GM23248 (cell line): ENCODE measurements at places on chromosomes 5 and 9. TPM values are rescaled to one million over a fixed set of nuclear protein-coding genes. Genes with fewer than 3 reads are reported as not detected.

The FBP2 gene
- total RNA-seq: not detected in 2 replicates

The MPDZ gene
- 29.2 and 31.9 TPM in 2 replicates for total RNA-seq

The HCN1 gene
- not detected in 2 replicates for total RNA-seq

- H3K4me1 ChIP-seq: no peaks in the 10 kb centered on the region
- DNase-seq: no peak
- peaks cover 18% of the 10 kb centered on the region for H3K27me3 ChIP-seq
These were observed 51.6 kb downstream of the F2RL2 start for GRCh38 chr5:76571559-76571958.

DNA sequence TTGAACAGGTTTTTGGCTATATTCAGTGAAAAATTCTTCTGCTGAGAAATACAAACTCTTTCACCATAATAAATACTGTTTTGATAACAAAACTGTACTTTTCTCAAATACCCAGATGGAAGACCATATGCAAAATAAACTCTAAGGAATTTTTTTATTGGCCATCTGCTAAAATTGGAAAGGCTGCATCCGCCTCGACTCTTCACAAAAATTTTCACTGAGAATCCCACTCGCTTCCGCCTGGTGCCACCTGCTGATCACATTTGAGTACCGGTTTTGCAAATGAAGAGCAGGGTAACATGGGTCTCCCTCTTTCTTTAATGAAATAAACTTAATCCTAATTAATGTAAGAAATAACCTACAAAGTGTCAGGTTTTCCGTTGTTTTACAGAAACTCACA, 76.4 kb downstream of the TTLL11 start:
- DNase-seq: no peak
- H3K27me3 ChIP-seq: no peaks in the 10 kb centered on the region
- H3K4me1 ChIP-seq: peaks cover 12% of the 10 kb centered on the region
- no peak overlapping the region for H3K27ac ChIP-seq
- no peaks in the 10 kb centered on the region for H3K36me3 ChIP-seq
- no peak overlapping the region for H3K4me3 ChIP-seq

DNA sequence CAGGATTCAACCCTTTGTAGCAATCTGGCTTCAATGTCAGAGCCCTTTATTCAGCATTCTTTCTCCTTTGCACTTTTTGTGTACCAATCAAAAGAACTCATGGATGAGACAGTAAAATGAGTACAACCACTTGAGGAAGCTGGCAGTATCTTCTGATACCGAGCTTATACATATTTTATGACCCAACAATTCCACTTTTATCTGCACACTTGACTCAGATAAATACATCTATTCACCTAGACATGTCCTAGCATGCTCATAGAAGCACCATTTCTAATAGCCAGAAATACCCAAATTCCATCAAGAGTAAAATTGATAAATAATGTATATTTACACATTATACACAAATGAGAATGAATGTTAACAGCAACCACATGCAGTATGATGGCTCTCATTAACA, 111.2 kb upstream of the PTGER4 start:
- H3K27me3 ChIP-seq: no peaks in the 10 kb centered on the region
- no peaks in the 10 kb centered on the region for H3K36me3 ChIP-seq
- H3K4me3 ChIP-seq: no peak overlapping the region

DNA sequence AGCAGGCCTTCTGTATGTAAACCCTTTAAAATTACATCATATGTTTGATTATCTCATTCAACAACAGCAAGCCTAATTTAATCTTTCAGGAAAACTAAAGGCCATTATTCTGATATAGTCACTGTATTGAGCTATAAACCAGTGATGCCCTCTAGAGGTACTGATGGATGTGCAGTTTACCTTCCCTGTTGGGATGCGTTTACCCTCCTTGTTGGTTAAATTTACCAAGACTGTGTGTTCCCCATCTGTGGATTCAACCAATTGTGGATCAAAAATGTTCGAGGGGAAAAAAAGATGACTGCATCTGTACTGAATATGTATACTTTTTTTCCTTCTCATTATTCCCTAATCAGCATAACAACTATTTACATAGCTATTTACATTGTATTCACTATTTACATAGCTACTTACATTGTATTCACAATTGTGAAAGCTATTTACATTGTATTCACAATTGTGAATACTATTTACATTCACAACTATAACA, 3.7 kb upstream of the BAAT start:
- H3K4me1 ChIP-seq: peaks cover 1% of the 10 kb centered on the region; the same call in 1 of the 2 replicates
- peaks cover 12% of the 10 kb centered on the region for H3K36me3 ChIP-seq
- DNase-seq: peak; percentile 30
- H3K27ac ChIP-seq: no peak overlapping the region

- H3K36me3 ChIP-seq: no peaks in the 10 kb centered on the region
- H3K4me3 ChIP-seq: no peak overlapping the region
- H3K27ac ChIP-seq: peak overlapping the region; percentile 39
These were observed 324.5 kb downstream of the SLIT3 start for GRCh38 chr5:168976311-168976970.

GRCh38 chr9:96080364-96080763, 204.9 kb downstream of the ERCC6L2 start:
- no peak overlapping the region for H3K4me3 ChIP-seq
- no peaks in the 10 kb centered on the region for H3K4me1 ChIP-seq
- H3K36me3 ChIP-seq: no peaks in the 10 kb centered on the region
- H3K27me3 ChIP-seq: no peaks in the 10 kb centered on the region
- DNase-seq: peak; percentile 10

GRCh38 chr9:106127776-106128175, 433.4 kb downstream of the TMEM38B start:
- H3K36me3 ChIP-seq: no peaks in the 10 kb centered on the region
- H3K27ac ChIP-seq: no peak overlapping the region
- H3K4me1 ChIP-seq: no peaks in the 10 kb centered on the region
- no peak for DNase-seq
- no peak overlapping the region for H3K4me3 ChIP-seq

GRCh38 chr5:142245786-142246185, 79.0 kb downstream of the SPRY4 start:
- DNase-seq: peak; percentile 22
- H3K4me3 ChIP-seq: no peak overlapping the region
- no peaks in the 10 kb centered on the region for H3K36me3 ChIP-seq
- peak overlapping the region; percentile 10; the same call in 1 of the 2 replicates for H3K27ac ChIP-seq

GRCh38 chr9:93676310-93677047, 100.1 kb downstream of the PHF2 start:
- no peak for DNase-seq
- no peak overlapping the region for H3K4me3 ChIP-seq

- no peak overlapping the region for H3K27ac ChIP-seq
- DNase-seq: no peak
- no peaks in the 10 kb centered on the region for H3K4me1 ChIP-seq
- no peak overlapping the region for H3K4me3 ChIP-seq
- H3K36me3 ChIP-seq: no peaks in the 10 kb centered on the region
- H3K27me3 ChIP-seq: no peaks in the 10 kb centered on the region
These were observed 185.0 kb downstream of the GAPVD1 start for GRCh38 chr9:125446561-125447094.
